ENCODE measurements at places on chromosomes 7 and 10. TPM values are rescaled to one million over a fixed set of nuclear protein-coding genes. Genes with fewer than 3 reads are reported as not detected.
A peak's percentile ranks its signal among the peaks of the same experiment; 100 is the strongest.

DNA sequence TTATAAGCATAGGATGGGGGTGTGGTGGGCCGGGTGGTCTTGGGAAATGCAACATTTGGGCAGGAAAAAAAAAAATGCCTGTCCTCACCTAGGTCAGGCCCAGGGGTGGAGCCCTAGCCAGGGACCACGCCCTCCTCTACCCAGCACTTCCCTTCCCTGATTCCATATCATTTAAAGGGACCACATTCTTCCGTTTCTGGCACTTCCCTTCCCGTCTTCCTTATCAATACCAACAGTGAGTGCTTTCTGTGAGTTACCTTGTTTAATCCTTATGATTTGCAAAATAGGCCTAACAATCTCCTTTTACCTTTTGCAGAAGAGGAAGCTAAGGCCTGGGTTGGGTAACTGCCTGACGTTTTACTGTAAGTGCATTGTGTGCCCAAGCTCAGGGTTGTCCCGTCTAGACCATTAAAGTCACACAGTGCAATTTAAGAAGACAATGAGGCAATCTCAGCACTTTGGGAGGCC, 16.7 kb upstream of the C10orf95 start:
- peak overlapping the region; percentile 64 for H3K27ac ChIP-seq
- no peaks in the 10 kb centered on the region for H3K27me3 ChIP-seq
- H3K36me3 ChIP-seq = no peaks in the 10 kb centered on the region
- H3K4me3 ChIP-seq = no peak overlapping the region
- no peak for DNase-seq

Gene POLL
- 23.4 TPM for total RNA-seq

- no peaks in the 10 kb centered on the region for H3K27me3 ChIP-seq
- no peak for DNase-seq
- H3K4me1 ChIP-seq = peaks cover 27% of the 10 kb centered on the region
- no peaks in the 10 kb centered on the region for H3K36me3 ChIP-seq
Observed at GRCh38 chr7:36153571-36154097, 580 bp downstream of the EEPD1 start.

DNA sequence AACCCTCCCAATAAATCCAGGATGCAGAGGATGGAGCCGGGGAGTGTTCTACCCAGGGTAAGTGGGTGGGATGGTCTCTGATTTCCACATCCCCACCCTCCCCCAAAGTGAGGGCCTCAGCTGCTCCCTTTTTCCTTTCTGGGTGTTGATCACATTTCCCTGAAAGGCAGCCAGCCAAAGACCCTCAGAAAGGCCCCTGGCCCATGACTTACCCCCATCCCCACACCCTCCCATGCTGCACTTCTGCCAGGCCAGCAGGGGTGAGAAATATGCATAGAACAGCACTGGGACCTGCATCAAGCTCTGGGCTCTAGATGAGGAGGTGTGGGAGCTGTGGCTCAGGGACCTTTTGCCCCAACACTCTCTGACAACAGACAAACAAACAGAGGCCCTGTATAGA, 927.3 kb upstream of the ZNF722 start:
- no peak overlapping the region for H3K27ac ChIP-seq
- H3K4me1 ChIP-seq = no peaks in the 10 kb centered on the region
- H3K36me3 ChIP-seq = no peaks in the 10 kb centered on the region
- DNase-seq = no peak
- no peak overlapping the region for H3K4me3 ChIP-seq

- H3K36me3 ChIP-seq = no peaks in the 10 kb centered on the region
- no peak overlapping the region for H3K27ac ChIP-seq
- no peaks in the 10 kb centered on the region for H3K27me3 ChIP-seq
- H3K4me1 ChIP-seq = no peaks in the 10 kb centered on the region
Observed at GRCh38 chr10:43892062-43892770, 243.5 kb upstream of the ZNF32 start.

DNA sequence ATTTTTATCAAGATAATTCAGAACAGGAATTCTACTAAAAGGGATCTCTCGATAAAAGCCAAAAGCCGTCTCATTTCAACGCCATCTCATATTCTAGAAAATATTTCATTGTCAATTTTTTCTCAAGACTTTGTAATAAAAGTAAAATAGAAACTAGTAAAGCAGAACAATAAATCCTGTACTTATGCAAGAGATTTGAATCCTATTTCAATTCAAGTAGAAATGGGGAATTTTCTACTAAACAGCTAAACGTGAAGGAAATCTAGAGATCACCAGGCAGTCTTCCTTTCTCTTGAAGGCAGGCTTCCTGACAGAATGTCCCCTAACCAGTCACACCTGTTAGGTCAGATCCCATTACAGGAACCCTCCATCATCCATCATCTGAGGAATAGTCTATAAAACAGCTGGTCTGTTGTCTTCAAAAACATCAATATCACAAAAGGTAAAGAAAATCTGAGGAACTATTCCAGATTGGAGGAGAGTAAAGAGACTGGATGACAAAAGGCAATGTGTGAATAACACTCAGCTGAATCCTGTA, 23.7 kb downstream of the USP6NL start:
- no peak for DNase-seq
- H3K27ac ChIP-seq = no peak overlapping the region
- H3K4me3 ChIP-seq = no peak overlapping the region
- no peaks in the 10 kb centered on the region for H3K4me1 ChIP-seq
- H3K27me3 ChIP-seq = no peaks in the 10 kb centered on the region

- H3K27me3 ChIP-seq = no peaks in the 10 kb centered on the region
- no peak overlapping the region for H3K27ac ChIP-seq
- no peaks in the 10 kb centered on the region for H3K36me3 ChIP-seq
- H3K4me3 ChIP-seq = no peak overlapping the region
- no peaks in the 10 kb centered on the region for H3K4me1 ChIP-seq
Observed at GRCh38 chr10:75718991-75719390, 287.6 kb downstream of the LRMDA start.

DNA sequence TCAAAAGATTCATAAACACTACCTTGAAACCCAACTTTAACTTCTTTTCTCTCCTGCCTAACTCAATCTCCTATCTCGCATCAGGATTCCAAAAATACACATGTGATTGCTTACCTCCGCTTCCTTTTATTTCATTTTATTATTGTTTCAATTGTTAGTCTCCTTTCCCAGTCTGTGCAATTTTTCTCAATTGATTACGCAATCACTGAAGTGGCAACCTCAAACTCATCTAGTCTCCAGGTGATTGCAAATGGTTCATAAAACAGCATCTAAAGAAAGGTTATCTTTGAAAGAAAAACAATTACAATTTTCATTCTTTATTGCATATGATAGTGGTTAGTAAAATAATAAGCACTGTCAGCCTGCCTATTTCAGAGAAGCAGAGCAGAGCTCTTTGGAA, 45.6 kb downstream of the CHRM2 start:
- no peak for DNase-seq
- no peaks in the 10 kb centered on the region for H3K36me3 ChIP-seq
- no peak overlapping the region for H3K27ac ChIP-seq
- H3K4me3 ChIP-seq = no peak overlapping the region
- H3K27me3 ChIP-seq = no peaks in the 10 kb centered on the region
- H3K4me1 ChIP-seq = no peaks in the 10 kb centered on the region

Gene CYP2W1
- total RNA-seq = not detected

DNA sequence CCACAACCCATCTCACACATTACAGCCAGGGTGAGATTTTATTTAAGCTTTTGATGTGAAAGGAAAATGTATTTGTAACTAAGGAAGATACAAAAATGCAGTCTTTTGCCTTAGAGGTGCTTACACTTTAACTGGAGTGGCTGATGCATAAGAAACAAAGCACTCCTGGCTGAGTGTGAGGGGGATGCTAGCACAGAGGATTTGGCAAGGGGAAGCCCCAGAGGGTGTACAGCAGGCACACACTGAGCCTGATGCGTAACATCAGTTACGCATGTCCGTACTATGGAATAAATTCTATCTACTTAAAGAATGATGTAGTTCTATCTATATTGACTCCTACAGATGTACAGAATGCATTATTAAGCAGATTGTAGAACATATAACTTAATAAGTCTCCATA, 17.8 kb downstream of the GIMAP8 start:
- no peak for DNase-seq
- peaks cover 5% of the 10 kb centered on the region for H3K4me1 ChIP-seq
- H3K36me3 ChIP-seq = no peaks in the 10 kb centered on the region
- H3K27me3 ChIP-seq = no peaks in the 10 kb centered on the region
